ENCODE measurements at places on chromosomes 7 and 10.

GRCh38 chr10:86684331-86685097, 16.2 kb downstream of the LDB3 start:
- no peak for DNase-seq

DNA sequence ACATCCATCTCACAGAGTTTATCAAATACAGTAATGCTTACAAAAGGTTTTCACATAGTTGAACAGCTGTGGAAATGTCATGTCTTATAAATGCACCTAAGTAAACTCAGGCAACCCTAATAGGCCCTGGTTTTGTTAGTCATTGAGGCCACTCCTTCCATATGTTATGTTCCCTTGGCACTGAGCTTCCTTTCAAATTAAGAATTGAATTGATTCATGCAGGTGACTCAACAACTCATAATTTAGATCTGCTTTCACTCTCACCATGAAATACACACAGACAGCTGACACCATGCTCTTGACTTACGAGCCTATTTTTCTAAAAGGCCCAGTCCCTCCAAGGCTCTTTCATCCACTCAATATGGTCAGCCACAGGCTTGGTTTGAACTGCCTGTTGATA, 476.9 kb downstream of the KCNMA1 start:
- no peak for DNase-seq

GRCh38 chr10:58648131-58648530, 135.5 kb downstream of the BICC1 start:
- no peak for DNase-seq

- no peak for DNase-seq
Measured at GRCh38 chr10:66819691-66820090, 106.1 kb upstream of the LRRTM3 start.

GRCh38 chr7:114823290-114823689, 98.6 kb upstream of the MDFIC start:
- no peak for DNase-seq

GRCh38 chr7:65230231-65230630, 143.4 kb upstream of the ZNF92 start:
- DNase-seq = no peak

- DNase-seq = no peak
Measured at GRCh38 chr10:110404413-110404812, 93.3 kb upstream of the DUSP5 start.

DNA sequence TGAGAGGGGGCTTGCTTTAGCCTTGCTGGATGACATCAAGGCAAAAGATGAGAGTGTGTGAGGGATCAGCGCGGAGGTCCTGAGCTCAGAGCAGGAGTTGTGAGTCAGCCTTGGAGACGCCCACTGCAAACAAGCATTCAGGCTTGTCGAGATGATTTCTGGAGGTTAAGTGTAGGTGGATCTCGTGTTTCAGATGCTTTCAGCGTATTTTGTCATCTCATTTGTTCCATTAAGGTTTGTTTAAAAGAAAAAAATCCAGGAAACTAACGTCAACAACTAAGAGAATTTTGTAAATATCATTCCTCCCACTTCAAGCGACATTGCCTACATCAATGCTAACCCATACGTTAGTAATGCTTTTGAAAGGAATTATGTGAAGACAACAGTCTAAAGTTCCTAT, 715.4 kb upstream of the NRP1 start:
- no peak for DNase-seq

DNA sequence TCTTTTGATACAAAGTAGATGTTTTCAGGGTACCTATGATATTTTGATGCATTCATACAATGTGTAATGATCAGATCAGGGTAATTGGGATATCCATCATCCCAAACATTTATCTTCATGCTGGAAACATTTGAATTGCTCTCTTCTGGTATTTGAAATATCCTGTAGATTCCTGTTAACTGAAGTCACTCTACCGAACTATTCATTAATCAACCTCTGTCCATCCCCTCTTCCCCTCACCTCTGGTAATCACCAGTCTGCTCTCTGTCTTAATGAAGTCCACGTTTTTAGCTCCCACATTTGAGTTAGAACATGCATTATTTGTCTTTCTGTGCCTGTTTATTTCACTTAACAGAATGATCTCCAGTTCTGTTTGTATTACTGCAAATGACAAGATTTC, 11.3 kb downstream of the MTG1 start:
- DNase-seq = no peak

GRCh38 chr10:70034232-70034631, 18.4 kb upstream of the MACROH2A2 start:
- DNase-seq = no peak

All from HS-27A (cell line).